Fibroblast of skin of right biceps (primary cell): ENCODE measurements at places on chromosomes 2 and 18.

- no peak for DNase-seq
Measured at GRCh38 chr2:112683550-112684414, 37.0 kb upstream of the NT5DC4 start.

GRCh38 chr18:42363446-42364441, 408.7 kb downstream of the PIK3C3 start:
- peak; percentile 0 for DNase-seq

GRCh38 chr2:99467390-99467789, 22.4 kb downstream of the REV1 start:
- no peak for DNase-seq

DNA sequence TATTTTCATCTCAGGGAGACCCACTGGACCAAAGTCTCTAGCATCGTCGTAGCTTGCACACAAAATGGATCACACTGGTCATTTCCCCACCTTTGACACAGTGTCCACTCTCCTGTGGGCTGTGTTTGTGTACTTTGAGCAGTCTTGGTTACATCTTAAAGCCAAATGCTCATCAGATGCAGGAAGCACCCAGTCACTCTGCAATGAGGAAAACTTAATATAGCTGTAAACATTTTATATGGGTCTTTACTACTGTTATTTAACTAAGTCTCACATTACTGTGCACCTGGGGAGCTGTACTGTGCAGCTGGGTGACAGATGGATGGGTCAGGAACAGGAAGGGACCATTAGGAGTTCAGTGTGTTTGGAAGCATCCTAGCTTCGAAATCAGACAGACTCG, 109.0 kb upstream of the CXCR4 start:
- DNase-seq: no peak

GRCh38 chr18:48751727-48752468, 198.9 kb downstream of the SMAD7 start:
- no peak for DNase-seq

- no peak for DNase-seq
Measured at GRCh38 chr2:159922563-159922962, 124.6 kb upstream of the CD302 start.

- DNase-seq: no peak
Measured at GRCh38 chr2:208037564-208038487, 12.5 kb upstream of the PLEKHM3 start.

DNA sequence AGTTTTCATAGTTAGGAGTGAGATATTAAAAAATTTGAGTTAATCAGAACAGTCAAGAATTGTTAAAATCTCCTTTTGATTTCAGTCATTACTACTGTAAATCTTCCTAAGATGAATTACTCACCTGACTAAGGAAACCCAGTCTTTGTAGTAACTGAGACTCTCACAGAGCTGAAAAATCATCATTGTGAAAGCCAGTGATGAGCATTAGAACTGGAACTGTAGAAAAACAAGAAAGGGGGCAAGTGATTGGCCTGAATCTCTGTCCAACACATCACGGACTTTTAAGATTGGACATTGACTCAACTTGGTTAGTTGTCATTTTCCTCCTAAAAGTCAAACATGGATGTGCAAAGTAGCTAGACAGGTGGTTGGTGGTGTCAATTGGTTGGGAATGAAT, 21.9 kb downstream of the SETBP1 start:
- DNase-seq: no peak

- DNase-seq: no peak
Measured at GRCh38 chr2:86150502-86150901, 44.5 kb downstream of the PTCD3 start.

DNA sequence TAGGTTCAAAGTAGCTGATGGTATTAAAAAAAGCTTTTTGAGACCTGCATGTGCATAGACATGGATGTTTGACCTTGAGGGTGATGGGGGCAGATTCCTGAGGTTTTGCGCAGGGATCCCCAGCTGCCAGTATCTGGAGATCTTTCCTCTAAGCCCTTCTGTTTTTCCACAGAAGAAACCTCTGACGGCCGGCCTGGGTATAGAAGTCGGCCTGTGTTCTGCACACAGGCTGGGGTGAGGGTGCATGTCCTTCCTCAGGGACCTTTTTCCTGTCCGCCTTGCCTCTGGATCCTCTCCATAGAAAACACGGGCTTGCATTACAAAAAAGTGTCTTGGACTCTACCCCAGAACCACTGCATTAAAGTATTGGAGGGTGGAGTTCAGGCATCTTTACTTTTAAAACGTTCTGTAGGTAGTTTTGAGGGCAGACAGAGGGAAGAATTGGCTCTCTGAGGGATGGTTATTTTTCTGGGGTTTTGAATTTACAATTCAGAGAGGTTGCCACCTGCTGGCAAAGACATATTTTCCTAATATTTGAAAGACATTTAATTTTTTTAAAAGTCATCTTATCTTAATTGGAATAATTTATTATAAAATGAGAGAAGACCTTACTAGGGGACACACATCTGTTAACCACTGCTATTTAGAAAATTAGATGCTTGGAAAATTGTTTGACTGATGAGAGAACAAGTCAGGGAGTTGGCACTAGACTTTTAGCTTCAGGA, 350.6 kb downstream of the DCDC2C start:
- no peak for DNase-seq

- DNase-seq: no peak
Measured at GRCh38 chr2:102154946-102155702, 12.6 kb downstream of the IL1R1 start.

GRCh38 chr18:28112056-28112470, 64.9 kb downstream of the CDH2 start:
- DNase-seq: peak; percentile 94

DNA sequence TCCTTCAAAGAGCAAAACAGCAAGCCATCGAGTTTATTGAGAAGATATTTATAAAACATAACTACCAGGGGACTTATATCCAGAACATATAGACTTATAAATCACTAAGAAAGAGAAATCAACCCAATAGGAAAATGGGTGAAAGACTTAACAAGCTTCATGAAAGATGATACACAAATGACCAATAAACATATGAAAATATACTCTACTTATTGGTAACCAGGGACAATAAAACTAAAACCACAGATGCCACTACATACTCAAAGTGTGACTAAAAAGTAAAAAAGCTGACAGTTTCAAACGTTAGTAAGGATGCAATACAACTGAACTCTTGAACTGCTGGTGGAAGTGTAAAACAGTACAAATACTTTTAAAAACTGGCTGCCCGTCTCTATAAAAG, 154.3 kb downstream of the TMEM163 start:
- DNase-seq: no peak

DNA sequence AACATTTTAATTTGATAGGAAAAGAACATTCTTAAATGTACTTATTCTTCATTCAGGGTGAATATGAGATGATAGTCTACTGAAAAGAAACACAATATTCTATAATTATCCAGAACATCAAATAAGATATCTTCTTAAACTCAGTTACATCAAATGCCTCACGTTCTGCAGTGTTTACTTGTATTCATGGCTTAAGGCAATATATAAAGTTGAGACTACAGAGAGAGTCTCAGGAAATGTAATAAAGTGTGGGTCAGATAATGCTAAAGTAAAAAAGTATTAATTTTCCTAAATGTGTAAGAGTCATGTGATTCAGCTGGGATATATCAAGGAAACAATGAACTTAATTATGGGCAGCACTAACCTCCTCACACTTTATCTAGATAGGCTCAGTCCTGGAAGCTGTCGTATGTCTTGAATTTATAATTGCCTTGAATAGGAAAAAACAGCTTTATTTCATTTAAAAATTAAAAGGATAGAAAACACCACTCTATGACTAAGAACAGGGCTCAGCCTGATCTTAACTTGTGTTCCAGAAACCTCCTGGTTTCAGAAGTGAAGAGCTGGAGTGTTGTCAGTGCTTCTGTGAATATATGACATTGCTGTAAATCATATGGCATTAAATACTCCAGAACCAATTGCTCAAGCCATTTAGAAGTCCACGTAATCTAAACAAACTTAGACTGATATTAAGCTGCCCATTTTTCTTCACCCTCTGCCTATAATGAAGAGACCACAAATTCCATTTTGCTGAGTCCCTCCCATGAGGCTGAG, 240.2 kb downstream of the FSIP2 start:
- peak; percentile 64 for DNase-seq

DNA sequence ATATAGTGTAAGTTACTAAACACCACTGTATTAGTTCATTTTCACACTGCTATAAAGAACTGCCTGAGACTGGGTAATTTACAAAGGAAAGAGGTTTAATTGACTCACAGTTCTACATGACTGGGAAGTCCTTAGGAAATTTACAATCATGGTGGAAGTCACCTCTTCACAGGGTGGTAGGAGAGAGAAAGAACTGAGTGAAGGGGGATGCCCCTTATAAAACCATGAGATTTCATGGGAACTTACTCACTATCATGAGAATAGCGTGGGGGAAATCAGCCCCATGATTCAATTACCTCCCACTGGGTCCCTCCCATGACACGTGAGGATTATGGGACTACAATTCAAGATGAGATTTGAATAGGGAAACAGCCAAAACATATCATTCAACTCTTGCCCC, 618.0 kb downstream of the NYAP2 start:
- DNase-seq: no peak

DNA sequence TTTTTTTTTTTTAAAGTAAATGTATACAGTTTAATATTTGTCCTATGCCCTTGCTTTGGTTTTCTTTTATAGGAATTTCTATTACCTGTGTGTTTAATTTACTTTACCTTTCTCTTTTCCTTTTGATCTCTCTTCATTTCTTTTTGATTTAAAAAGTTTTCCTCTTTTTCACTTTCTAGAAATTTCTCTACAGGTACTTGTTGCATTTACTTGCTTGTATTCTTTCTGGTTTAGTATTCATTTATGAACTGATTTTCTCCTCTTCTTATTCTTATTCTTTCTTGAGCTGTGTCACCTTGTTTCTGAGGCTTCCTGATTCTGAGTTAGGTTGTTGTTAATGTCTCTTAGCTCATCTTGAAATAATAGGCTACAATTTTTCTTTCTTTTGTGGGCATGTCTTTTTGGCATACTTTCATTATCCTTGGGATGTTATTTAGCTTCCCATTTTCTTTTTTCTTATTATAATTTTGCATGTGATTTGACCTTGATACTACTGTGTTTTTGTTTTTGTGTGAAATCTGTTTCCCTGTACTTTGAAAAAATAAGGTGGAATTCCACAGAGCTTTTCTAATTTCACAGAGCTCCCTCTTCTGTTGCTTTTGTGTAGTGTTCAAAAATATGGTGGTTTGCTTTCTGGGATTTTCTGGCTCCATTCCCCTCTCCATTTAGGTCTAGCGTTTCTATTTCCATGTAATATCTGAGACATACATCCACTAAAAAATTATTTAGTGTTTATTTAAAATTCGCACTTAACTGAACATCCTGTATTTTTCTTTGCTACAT, 25.5 kb upstream of the ALMS1 start:
- DNase-seq: no peak

GRCh38 chr2:179272406-179273192, 8.0 kb upstream of the SESTD1 start:
- peak; percentile 68 for DNase-seq

DNA sequence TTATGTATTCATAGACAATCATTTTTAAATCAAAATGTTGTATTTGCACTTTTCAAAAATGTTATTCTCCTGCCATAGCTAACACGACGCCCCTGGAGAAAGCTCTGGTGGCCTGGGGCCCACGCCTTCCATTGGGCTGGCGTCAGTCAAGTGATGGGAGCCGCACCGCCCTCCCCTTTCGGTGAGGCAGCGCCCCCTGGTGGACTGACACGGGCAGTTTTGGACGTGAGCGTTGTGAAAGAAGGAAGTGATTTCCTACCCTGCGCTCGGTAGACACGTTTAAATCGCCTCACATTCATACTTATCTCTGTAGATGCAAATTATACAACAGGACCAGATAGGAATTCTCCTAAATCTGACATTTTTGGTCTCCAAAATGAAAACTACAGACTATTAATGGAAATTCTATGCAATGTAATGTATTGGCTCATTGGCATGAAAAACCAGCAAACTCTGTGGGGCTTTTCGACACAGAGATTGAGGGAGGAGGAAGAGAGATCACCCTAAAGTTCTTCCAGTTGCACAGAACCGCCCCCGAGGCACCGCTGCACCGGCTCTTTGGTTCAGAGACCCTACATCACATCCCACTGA, 326.2 kb upstream of the SOX11 start:
- DNase-seq: peak; percentile 59

- DNase-seq: no peak
Measured at GRCh38 chr18:62186499-62186773, 420 bp downstream of the PIGN start.

DNA sequence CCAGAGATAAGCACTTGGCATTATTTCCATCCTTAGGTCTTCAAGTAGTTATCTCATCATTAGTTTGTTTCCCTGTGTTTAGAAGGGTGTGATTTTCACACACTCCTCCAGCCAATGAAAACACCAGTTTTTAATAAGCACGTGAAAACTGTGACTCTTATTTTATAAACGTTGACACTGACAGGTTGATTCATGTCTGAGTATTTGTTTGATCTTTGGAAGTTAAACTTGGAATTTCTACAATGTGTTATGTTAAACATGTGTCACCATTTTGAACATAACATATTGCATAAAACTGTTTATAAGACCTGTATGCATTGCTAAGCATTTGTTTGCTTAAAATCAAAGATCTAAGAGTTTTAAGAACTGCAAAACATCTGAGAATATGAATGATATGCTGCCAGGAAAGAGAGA, 27.6 kb downstream of the SLC40A1 start:
- DNase-seq: no peak

GRCh38 chr2:133287709-133288108, 280.6 kb downstream of the NCKAP5 start:
- DNase-seq: peak; percentile 59

GRCh38 chr2:6694555-6694954, 171.2 kb downstream of the CMPK2 start:
- no peak for DNase-seq

DNA sequence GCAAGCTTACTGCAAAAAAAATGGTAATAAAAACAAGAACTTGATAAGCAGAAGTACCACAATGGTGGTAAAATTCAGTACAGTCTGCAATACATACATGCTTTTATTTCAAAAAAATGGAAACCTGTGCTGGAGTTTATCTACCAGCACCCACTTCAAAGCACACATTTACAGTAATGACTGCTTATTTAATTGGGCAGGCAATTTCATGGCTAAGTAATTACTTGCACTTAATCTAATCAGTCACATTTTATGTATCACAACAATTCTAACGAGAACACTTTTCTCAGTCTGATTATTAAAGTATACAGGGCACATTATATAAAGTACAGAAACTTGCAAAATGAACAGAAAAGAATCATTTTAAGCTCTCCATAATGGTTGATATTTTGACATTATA, 5.2 kb downstream of the APCDD1 start:
- DNase-seq: no peak

DNA sequence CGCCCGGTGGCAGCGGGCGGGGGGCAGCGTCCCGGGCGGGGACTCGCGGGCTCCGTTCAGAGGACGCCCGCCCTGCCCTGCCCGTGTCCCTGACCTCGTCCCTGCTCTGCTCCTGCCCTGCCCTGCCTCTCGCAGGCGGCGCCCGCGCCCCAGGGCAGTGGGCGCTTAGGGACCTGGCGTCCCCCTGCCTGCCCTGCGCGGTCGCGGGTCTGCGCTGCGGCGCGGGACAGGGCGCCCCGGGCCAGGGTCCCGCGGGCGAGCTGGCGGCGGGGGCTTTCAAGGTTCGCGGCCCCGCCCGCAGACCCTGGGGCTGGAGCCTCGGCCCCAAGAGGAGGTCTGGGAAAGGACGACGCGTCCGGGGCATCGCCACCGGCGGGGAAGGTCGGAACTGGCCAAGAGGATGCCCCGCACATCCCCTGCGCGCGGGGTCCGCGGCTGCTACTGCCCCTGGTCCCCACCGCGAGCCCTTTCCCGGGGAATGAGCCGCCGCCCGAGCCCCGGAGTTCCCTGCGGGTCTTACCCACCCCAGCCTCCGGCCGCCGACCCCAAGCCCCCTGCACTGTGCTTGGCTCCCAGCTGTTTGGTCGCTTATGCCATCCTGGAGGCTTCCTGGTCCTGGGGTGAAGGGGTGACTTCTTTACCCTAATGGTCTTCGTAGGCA, 679 bp downstream of the RNF144A start:
- no peak for DNase-seq
